DMS 273 treated with DMSO at 0.1 percent for 48 hours (cell line): ENCODE measurements at places on chromosomes 16 and 17.

DNA sequence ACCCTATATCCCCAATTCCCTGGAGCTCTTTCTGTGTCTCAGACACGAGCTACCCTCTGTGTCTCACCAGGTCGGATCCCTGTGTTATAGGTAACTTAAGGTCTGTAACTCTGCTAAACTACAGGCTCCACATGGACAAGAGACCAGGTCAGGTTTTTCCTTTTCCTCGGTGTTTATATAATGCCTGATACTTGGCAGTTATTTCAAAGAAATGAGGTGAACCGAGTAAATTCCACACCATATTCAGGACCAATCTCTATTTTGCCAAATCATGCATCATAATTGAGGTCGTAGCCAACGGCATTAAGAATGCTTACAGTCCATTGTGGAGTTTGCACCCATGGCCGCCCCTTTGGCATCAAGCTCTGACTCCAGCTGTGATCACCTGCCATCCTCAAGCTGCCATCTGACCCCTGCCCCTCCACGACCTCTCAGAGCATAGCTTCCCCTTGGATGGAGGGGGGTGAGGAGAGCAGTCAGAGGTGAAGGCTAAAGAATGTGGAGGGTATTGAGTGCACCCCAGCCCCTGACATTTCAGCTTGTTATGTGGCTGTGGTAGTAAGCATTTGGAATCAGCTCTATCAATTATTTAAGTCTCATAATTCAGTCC lies 434.7 kb upstream of the RBFOX1 start:
- DNase-seq: no peak

- DNase-seq: no peak
Observed at GRCh38 chr17:67675481-67675880, 42.3 kb upstream of the NOL11 start.

DNA sequence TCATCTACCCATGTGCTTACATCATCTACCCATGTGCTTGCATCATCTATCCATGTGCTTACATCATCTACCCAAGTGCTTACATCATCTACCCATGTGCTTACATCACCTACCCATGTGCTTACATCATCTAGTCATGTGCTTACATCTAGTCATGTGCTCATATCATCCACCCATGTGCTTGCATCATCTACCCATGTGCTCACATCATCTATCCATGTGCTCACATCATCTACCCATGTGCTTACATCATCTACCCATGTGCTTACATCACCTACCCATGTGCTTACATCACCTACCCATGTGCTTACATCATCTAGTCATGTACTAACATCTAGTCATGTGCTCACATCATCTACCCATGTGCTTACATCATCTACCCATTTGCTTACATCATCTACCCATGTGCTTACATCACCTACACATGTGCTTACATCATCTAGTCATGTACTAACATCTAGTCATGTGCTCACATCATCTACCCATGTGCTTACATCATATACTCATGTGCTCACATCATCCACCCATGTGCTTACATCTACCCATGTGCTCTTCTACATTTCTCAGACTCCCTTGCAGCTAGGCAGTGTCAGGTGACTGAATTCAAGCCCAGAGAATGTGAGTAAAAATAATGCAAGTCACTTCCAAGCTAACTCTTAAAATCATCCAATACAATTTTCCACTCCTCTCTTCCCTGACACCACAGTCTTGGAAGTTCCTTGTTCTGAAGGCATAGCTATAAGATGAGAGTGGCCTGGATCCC lies 196.8 kb downstream of the CBLN1 start:
- DNase-seq: no peak

GRCh38 chr17:78789663-78790181 lies 7.6 kb upstream of the CYTH1 start:
- no peak for DNase-seq

DNA sequence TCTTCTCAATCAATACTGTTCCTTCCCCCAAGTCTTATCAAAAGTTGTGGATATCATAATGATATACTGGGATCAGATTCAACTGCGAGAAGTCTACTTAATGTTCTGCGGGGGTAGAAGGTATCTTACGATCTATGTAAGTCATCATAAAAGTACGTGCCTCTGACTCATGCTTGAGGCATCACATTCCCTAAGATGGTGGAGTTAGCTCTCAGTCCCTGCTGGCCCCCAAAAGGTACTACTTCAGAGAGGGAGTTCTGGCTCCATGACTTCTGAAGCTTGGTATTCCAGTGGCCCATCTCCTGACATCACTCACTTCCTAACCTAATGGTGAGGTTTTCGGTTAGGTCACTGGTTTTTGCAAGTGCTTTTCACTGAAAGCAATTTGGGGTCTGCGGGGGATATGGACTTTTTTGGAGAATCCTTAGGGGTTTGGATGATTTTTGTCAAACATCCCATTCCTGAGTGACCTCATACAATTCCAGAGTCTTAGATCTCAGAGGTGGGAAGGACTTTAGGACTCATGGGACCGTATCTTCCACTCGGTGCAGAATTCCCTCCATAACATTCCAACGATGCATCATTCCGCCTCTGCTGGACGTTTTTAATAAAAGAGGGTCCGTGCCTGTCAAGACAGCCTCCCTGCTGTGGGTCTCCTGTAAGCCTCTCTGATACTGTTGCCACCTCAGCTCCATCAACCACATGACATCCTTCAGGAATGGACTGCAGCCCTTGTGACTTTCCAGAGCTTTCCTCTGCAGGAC lies 74.3 kb downstream of the DYNLRB2 start:
- no peak for DNase-seq

- DNase-seq: no peak
Observed at GRCh38 chr16:28983644-28984043, 1.2 kb upstream of the LAT start.

GRCh38 chr17:20184977-20185619 lies 175.9 kb downstream of the SPECC1 start:
- DNase-seq: no peak

- no peak for DNase-seq
Observed at GRCh38 chr17:74009056-74009625, 194.3 kb upstream of the RPL38 start.

- no peak for DNase-seq
Observed at GRCh38 chr17:82985973-82986372, 93.4 kb upstream of the METRNL start.

GRCh38 chr16:73775841-73776388 lies 520.7 kb upstream of the PSMD7 start:
- DNase-seq: no peak

DNA sequence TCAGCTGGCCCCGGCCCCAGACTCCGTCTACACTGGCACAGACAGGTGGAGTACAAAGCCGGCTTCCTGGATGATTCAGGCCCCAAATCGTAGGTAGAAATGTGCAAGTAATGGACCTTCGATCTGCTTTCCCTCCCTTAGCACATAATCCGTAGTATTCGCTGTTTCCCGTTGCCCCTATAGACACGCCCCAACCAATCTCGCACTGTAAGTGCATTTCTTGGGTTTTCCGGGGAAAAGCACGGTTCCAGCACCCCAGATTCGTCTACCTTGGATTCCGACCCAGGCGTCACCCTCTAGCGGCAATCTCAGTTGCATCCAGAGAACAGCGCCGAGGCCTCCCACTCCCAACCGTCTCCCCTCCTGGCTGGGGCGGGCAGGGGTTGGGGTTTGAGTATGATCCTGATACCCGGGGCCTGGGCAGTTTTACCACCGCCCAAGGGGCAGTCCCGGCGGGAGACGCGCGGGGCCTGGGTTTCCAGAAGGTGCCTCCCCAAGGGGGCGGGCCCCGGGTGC lies 12.1 kb upstream of the FOXF1 start:
- no peak for DNase-seq

- peak; percentile 51 for DNase-seq
Observed at GRCh38 chr17:51120357-51120738, 320 bp downstream of the SPAG9 start.

- DNase-seq: no peak
Observed at GRCh38 chr17:57242148-57242547, 14.2 kb upstream of the MSI2 start.

GRCh38 chr16:29680180-29680598 lies 1.2 kb downstream of the QPRT start:
- no peak for DNase-seq

DNA sequence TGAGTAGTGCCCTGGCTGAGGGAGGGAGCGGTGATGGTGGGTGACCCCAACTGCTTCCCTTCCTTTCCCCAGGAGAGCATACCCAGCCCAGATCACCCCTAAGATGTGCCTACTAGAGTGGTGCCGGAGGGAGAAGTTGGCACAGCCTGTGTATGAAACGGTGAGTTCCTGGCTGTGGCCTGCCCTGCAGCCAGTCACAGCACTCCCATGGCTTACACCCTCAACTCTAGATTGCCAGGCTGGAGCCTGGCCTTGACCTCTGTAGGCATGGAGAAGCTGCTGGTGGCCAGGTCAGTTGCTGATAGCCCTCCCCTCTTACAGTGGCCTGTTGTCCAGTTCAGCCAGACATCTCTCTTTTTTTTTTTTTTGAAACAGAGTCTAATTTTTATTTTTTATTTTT lies 8.6 kb upstream of the NFATC3 start:
- DNase-seq: no peak

- DNase-seq: no peak
Observed at GRCh38 chr17:58308173-58308984, 20.2 kb downstream of the TSPOAP1 start.

DNA sequence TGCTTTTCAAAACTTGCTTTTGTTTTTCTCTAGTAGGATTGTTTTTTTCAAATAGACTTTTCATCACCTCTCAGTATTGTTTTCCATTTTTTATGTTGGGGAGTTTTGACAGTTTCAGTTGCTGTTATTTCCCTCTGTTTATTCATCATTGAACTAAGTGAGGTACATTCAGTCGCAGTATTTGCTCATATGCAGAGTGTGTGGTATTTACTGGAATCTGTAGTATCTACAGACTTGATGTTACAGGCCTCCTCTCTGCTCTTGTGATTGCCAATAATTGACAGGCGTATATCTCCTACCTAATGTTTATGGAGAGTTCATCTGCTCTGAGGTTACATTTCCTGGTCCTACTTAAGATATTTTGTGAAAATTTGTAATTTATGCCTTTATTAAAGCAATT lies 49.6 kb downstream of the COX10 start:
- no peak for DNase-seq

DNA sequence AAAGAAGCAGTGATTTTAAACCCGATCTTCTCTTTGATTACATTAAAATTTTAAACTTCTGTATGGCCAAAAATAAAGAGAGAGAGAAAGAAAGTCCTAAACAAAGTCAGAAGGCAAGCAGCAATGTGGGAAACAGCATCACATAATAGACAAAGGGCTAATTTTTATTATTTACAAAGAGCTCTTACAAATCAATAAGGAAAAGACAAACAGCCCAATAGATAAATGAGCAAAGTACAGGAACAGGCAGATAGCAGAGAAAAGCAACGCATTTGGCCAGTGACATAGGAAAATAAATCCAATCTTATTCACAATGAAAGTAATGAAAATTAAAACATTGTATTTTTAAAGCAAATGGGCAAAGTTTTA lies 93.1 kb downstream of the SALL1 start:
- no peak for DNase-seq

- DNase-seq: no peak
Observed at GRCh38 chr17:57261084-57261461, 4.8 kb downstream of the MSI2 start.

DNA sequence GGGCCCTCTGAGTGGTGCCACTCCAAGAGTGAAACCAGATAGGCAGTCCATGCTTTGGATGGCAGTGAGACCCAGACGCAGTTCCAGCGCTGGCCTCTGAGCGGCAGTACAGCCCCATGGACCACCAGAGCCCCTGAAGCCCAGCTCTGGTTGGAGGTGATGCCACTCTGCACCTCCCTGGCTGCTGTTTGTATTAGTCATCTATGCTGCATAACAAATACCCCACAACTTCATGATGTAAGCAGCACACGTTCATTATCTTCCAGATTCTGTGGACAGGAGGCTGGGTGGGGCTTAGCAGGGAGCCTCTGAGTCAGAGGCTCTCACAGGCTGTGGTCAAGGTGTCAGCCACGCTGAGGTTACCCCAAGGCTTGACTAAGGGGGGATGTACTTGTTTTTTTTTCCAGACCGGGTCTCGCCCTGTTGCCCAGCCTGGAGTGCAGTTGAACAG lies 5.1 kb upstream of the NME4 start:
- peak; percentile 27 for DNase-seq

DNA sequence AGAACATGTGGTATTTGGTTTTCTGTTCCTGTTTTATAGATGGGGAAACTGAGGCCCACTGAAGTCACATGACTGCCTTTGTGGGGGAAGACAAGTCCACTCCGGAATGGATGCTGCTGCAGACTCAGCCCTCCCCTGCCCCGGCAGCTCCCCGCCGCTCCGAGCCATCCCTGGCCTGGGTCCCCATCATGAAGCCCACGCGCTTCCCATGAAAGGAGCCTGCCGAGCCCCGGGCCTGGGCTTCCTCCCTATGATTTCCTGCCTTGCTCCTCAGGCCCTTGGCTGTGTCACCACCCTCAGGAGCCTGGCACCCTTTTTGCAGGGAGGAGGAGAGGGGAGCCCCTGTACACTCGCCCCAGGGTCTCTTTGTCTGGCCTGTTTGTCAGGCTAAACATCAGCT lies 125.3 kb upstream of the FOXF1 start:
- no peak for DNase-seq

DNA sequence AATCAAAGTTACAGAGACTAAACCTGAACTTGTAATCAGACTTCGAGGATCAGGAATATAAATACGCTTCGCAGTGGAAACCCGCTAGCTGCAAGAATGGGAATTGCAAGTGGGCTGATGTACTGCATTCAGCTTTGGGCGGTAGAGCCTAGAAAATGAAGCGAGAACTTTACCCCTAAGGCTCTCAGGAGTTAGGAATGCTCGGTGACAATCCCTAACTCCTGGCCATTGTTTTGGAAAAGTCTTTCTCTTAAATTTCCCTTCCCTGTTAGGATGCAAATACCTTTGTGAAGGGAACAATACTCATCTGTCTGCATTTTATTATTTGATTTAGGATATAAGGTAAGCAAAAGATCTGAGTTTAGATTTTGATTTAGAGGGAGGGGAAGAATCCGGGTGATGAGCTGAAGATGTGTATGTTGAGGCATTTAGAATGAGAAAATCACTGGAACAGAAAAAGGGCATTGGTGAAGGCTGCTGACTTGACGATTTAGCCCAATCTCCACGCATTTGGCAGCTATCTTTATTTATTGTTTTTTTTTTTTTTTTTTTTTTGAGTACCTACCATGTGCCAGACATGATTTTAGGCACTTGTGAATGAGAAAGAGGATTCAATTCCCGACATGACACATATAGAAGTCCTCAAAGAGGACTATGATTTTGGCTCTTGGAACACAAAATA lies 2.2 kb upstream of the TOX3 start:
- no peak for DNase-seq

GRCh38 chr17:8894673-8895578 lies 27.5 kb upstream of the PIK3R6 start:
- peak; percentile 8 for DNase-seq
